ENCODE measurements at places on chromosomes 4 and X.

DNA sequence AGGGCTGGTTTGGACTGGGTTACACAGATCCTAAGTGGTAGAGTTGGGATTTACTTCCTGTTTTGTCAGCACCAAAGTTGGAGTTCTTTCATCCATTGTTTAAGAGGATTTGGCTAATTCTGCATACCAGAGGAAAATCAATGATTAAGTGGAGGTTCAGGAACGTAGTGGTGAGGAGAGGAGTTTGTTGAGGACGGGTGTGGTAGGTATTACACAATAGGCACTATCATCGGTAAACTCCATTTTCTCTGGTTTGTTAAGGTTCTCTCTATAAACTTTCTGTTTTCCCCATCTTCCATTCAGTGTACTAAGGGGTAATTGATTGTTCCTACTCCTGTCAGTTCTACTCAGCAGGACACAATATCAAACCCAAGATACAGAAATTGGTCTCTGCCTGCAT lies 107.5 kb upstream of the VCX2 start:
- DNase-seq: no peak

DNA sequence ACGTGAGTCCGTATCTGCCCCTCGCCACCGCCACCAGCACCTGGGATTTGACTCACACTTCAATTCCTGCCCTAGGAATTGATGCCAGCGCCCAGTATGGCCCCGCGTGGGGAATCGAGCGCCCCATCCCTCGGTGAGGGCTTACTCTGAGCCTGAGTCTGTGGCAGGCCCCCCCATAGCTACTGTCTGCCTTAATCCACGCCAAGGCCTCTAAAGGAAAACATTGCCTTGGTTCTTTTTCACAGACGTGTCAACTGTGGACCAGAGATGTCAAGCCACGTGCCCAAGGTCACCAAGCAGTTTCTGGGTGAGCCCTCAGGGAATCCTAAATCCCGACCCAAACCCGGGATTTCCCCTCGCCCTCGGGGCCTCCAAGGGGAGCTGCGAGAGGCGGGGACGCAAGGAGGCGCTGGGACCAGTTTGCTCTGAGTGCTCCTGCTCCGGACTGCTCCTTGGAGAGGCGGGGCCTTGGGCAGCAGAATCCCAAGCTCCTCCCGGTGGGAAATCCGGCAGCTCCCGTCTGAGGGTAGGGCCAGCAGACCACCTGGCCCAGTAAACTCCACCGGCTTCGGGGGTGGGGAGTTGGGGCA lies 12.9 kb downstream of the MSX1 start:
- no peak for DNase-seq

GRCh38 chr4:10237131-10237530 lies 120.5 kb upstream of the WDR1 start:
- DNase-seq: no peak

DNA sequence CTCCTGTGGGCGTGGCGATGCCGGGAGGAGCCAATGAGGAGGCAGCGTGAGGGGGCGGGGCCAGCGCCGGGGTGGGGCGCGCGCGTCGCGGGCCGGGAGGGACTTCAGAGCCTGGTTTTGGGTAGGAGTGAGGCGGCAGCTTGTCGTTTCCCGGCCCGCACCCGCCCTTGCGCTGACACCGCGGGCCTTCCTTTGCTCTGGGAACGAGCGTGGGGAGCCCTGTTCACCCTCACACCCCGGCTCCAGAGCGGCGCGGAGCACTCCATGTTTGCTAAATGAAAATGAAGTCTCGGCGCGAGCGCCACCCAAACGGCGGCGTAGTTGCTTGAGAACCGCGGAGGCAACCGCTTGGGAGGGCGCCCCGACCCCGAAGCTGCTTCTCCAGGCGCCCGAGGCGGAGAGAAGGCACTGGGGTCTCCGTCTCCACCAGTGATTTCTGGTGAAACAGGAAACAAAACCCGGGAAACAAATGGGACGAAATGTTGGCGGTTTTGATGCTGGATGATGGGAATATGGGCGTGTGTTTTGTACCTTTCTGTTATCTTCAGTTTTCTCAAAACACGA lies 497 bp upstream of the GRPEL1 start:
- no peak for DNase-seq

- DNase-seq: no peak
Observed at GRCh38 chr4:173436149-173436579, 37.2 kb upstream of the SCRG1 start.

- no peak for DNase-seq
Observed at GRCh38 chr4:70808151-70808550, 31.5 kb downstream of the GRSF1 start.

- DNase-seq: no peak
Observed at GRCh38 chr4:5165420-5166369, 114.4 kb downstream of the STK32B start.

DNA sequence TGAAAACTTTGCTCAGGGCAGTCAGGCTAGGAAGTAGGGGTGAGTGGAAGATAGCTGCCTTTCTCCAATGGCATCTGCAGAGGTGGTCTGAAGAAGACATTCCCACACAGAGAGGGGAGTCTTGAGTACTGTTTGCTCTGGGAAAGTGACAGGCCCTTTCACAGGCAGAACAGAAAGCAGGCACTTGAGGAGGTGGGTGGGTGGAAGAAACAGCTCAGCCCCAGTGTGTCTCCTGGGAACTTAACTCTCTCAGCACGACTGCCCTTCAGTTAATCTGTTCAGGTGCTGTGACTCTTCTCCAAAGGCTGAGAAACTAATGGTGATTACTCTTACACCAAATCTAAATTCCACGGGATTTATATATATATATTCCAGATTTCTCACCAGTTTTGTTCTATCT lies 28.3 kb downstream of the ENOPH1 start:
- DNase-seq: no peak

GRCh38 chrX:25079020-25079419 lies 63.3 kb upstream of the ARX start:
- DNase-seq: no peak

- no peak for DNase-seq
Observed at GRCh38 chrX:11439846-11440245, 146.6 kb downstream of the AMELX start.

- no peak for DNase-seq
Observed at GRCh38 chr4:64564126-64564525, 154.9 kb upstream of the TECRL start.

GRCh38 chr4:108047199-108047598 lies 57.5 kb downstream of the HADH start:
- no peak for DNase-seq

GRCh38 chr4:142844782-142845181 lies 1.3 kb downstream of the INPP4B start:
- DNase-seq: no peak

DNA sequence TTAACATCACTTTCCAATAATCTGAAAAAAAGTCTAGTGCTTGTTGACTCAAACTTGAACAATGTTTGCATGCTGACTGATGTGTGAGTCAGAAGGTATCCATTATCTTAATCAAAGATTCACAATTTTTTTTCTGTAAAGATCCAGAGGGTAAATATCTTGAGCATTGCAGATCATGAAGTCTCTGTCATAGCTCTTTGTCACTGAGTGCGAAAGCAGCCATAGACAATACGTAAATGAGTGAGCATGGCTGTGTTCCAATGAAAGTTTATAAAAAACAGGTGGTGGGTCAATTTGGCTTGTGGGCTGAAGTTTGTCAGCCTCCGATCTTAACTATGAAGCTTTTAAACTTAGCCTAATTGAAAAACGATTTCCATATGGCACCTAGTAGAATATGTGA lies 37.7 kb downstream of the NHS start:
- no peak for DNase-seq

GRCh38 chrX:55011294-55011693 lies 11.1 kb downstream of the APEX2 start:
- DNase-seq: no peak

- no peak for DNase-seq
Observed at GRCh38 chrX:148466292-148466691, 34.1 kb upstream of the AFF2 start.

DNA sequence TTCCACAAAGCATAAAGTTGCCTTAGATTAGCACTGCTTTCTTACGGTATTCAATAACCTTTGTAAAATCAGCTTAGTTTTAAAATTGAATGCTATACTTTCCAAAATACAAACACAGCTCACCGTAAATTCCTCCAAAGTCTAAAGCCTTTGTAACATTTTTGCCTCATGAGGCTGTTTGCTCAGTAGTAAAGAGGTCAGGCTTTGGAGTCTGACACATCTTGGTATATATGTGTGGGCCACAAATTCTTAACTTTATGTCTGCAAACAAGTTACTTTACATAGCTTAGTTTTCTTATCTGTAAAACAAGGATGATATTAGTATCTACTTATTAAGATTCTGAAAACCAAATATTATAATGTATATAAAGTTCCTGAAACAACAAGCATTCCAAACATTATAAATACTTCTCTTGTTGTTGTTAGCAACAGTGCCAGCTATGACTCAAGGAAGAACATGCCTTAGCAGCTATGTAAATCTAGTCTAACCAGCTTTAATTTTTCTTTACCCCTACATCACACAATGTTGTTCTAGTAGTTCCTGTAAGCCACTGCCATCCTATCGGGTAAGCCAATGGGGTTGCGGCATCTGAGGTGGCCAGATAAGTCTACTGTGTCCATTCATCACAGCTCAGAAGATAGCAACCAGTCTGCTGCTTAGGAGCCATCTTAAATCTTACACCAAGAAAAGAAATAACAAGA lies 709.0 kb downstream of the KLHL13 start:
- no peak for DNase-seq

DNA sequence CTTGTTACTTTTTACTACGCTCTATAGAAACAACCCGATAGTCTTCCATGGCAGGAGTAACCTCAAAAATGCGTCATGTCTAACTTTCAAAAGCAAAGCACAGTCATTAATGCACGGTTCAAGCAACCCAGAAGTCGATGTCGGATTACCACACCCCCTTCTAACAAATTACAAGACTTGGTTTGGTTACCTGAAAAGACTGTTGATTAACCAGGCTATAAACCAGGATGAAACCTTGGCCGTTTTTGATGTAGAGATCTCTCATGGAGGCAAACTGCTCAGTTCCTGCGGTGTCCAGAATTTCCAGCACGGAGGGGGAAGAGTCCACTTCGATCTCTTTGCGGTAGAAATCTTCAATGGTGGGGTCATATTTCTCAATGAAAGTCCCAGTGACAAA lies 2.4 kb downstream of the RAP2C start:
- DNase-seq: no peak

GRCh38 chrX:134431894-134432293 lies 28.1 kb upstream of the HPRT1 start:
- DNase-seq: no peak

GRCh38 chrX:69128588-69128987 lies 36.7 kb downstream of the PJA1 start:
- DNase-seq: no peak

DNA sequence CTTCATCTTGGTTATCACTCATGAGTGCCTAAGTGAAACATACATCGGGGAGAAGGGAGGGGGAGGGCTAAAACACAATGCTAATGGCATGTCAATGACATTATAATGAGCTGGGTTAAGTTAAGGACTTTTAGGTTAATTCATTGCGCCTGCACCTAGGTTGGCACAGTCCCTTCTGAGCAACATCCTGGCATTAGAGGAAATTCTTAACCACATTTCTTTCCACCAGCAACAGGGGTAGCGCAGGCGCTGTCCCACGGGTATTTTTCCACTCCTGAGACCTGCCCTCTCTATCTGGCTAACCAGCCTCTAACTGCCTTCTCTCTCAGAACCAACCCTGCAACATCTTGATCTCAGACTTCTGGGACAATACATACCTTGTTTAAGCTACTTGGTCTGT lies 39.0 kb upstream of the PROM1 start:
- DNase-seq: no peak

- no peak for DNase-seq
Observed at GRCh38 chr4:128776794-128777216, 32.7 kb upstream of the JADE1 start.

- no peak for DNase-seq
Observed at GRCh38 chrX:49844611-49845010, 15.5 kb downstream of the PAGE4 start.

DNA sequence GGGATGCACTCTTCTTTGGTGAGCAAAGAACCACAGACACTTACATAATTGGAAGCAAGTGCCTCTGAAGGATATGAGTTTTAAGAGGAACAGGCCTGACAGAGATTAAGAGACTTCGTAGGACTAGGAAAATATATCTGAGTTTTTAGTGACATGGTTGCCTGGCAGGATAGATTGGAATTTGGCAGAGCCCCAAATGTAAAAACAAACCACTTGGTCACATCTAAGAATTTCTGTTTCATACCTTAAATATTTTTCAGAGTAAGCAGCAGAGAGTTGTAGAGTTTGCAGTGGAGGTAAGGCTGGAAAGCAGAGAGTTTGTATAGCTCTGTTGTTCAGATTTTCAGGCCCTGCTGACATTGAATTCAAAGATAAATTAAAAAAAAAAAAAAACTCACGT lies 150.1 kb upstream of the MAGEB2 start:
- DNase-seq: no peak

DNA sequence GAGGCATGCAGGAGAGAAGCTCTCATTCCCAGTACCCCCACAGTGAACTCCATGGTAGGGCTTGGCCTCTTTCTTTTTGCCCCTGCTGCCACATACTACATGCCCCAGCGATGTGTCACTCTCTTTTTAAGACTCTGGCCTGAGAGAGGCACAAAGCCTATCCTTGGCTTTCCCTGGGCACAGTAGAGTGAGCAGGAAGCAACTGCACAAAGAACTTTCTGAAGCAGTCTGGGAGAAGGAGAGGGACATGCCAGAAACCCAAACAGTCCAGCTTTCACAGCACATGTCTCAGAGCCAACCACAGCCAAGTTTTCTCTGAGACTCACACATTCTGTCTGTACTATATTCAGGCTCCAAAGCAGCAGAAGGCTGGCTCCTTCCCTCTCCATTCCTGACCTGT lies 7.9 kb upstream of the NALF2 start:
- no peak for DNase-seq

- DNase-seq: no peak
Observed at GRCh38 chrX:134999469-134999868, 8.7 kb downstream of the SMIM10 start.

- DNase-seq: no peak
Observed at GRCh38 chr4:47359891-47360290, 103.6 kb downstream of the COMMD8 start.

GRCh38 chrX:13937370-13938050 lies 92.2 kb downstream of the GEMIN8 start:
- DNase-seq: no peak

GRCh38 chrX:40313269-40313668 lies 215.5 kb upstream of the BCOR start:
- no peak for DNase-seq

All from GM12891 (cell line).